ENCODE measurements at places on chromosomes 1 and 21.

DNA sequence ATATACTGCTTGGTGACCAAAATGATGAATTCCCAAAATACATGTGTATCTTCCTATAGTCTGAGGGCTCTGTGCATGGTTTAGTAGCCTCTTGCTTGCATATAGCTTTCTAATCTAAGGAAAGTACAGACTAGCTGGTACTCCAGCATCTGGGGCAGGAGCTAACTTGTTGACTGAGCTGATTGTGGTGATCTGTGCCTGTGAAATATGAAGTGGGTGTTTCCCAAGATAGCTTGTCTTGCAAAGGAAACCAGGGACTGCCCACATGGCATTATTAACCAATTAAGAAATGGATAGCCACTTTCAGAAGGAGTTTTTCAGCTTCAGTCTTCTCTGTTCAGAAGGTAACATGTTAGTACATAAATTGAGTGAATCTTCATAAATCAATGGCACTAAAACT, 219.8 kb downstream of the NEGR1 start:
- no peak for DNase-seq

DNA sequence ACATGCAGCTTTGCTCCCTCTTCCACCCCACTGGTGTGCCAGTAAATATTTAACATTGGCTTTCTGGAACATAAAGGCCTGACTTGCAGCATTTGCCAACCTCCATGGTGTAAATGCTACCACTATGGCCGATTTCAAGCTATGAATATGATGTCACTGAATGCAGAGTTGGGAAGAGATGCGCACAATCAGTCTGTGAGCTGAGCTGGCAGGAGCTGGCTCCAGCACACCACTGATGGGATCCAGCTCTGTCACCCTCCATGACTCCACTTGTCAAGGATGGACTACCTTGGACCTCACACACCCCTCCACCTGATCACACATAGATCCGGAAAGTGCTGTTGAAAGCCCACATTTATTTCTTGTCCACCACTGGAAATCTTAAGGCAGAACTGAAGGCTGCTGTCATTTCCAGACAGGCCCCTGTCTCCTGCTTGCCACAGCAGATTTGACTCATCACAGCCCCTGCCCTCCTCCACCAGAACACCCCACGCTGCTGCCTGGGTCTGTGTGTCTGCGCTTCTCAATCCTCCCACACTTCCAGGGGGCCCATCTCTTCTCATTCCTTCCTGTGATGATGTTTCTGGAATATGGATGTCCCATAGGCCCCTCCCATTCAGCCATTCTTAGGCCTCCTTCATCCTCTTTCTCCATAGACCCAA, 82.2 kb upstream of the BCAR3 start:
- no peak for DNase-seq

GRCh38 chr1:231020816-231021215, 19.2 kb downstream of the FAM89A start:
- DNase-seq: no peak

- no peak for DNase-seq
Observed at GRCh38 chr21:41170859-41171609, 3.1 kb downstream of the BACE2 start.

- no peak for DNase-seq
Observed at GRCh38 chr1:184664661-184665060, 90.0 kb downstream of the EDEM3 start.

- DNase-seq: no peak
Observed at GRCh38 chr1:222054416-222054815, 312.5 kb upstream of the DUSP10 start.

DNA sequence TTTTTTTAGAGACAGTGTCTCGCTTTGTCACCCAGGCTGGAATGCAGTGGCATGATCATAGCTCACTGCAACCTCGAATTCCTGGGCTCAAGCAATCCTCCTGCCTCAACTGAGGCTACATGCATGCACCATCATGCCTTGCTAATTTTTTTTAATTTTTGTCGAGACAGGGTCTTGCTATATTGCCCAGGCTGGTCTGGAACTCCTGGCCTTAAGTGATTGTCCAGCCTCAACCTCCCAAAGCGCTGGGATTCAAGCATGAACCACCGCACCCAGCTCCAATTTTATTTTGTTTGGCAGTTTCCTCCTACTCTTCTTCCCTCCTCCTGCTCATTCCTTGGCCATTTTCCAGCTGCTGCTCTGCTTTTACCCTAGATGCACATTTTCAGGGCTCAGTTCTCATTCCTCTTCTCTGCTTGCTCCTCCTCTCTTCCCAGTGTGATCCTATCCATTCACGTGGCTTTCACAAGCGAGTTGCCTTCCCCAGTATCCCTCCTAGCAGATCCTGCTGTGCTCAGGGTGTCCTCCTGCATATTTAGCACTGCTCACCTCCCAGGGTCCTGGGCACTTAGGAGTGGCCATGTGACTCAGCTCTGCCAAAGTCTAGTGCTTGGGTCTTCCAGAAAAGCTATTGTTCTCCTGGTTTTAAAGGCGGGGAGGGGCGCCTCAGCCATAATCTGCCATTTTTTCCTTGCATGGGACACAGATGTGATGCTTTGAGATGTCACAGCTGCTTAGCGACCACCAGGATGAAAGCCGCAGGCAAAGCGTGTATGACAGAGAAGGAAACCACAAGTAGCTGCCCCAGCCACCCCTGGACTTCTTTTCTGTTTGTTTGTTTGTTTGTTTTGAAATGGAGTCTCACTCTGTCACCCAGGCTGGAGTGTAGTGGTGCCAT, 33.7 kb downstream of the PSEN2 start:
- DNase-seq: peak; percentile 49

DNA sequence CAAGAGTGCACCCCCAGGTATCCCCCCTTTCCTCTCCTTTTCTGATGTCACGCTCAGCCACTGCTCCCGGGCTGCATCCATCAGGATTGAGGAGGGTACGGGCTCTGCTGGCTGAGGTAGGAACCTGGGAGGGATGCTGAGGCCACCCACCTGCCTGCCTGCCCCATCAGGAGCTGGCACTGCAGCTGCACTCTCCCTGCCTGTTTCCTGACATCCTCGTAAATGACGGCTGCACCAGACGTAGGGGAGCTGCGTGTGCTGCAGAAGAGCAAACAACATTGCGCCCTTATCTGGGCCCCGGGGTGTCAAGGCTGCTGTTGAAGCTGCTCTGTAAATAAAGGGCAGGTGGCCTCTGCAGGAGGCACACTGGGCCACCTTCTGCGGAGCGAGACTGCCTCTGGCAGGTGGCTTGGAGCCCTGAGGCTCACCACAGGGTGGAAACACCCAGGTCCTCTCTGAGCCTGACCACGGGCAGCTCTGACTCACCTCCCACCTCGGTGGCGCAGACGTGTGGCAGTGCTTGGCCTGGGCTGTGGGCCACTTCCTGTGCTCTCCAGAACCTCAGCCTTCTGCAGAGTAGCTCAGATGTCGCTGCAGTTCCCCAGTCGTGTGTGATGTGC, 30.9 kb downstream of the SNAP47 start:
- no peak for DNase-seq

DNA sequence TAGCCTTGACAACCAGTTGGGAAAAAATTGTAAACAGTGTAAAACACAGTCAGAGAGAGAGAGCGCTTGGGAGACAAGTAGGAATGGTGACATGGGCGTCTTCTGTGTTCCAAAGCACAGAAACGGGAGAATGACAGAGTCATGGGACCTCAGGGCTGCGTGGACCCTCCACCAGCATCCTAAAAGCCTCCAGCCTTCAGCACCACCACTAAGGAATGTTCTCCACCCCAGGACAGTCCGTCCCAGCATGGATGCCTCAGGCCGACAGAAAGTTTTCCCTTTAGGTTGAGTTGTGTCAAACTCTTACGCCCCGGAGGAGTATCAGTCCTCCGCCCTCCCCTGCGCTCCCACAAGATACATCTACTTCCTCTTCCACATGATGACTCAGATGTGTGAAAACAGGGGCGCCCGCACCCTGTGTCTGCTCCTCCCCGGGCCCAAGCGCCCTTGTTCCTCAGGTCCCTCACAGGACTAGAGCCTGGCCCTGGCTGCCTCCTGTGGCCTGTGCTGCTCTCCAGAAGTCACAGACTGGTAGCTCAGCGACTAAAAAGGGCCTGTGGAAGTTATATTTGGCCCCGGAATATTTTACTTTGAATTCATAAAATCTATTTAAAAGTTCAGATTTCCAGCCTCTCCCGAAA, 63.9 kb upstream of the EFHD2 start:
- no peak for DNase-seq

- no peak for DNase-seq
Observed at GRCh38 chr1:1359308-1359663, 931 bp upstream of the MXRA8 start.

GRCh38 chr1:14111121-14111520, 411.1 kb downstream of the PRDM2 start:
- no peak for DNase-seq

DNA sequence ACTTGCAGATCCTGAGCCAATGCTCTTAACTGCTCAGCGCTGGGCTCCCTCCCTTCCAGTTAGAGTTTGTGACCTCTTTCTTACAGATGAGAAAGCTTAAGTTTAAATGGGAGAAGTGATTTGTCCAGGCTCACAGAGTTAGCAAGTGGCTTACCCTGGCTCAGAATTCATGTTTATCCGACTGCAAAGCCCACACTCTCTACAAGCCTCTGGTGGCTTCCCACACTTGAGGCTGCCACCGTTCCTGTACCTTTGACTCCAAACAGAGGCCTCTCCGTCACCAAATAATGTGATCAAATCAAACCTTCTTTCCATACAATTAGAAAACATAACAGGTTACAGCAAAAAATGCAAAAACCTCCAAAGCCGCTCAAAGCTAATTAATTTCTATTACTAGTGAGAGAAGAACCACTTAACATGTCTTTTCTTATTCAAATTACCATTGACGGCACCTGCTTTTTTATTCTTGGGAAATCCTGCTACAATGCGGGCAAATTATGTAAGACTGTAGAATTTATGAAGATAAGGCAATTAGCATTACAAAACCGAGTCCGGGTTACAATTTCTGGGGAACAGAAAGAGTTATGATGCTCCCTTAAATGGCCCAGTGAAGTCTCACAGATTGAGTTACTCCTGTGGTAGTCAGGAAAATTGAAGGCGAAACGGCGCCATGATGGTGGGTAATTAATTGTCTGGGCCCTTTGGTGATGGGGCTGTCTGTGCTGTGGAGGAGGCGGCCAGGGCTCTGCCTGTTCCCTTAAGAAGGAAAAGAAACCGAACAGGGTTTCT, 324.3 kb upstream of the POU3F1 start:
- no peak for DNase-seq

DNA sequence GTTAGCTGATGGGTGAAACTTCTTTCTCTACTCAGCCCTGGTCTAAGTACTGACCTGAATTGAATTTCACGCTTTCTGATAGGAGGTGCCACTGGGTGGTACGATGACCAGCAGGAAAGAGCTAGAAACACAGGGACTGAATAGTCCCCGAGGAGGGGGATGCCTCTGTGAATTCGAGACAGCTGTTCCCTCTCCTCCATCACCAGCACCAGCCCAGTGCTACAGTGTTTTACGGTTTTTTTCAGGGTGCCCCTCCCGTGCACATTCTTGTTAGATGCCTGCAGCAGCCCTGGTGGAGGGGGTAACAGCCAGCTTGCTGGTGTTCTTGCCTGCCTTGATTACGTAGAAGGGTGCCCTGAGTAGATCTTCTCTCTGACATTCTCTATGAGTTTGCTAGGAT, 7.1 kb downstream of the HUNK start:
- no peak for DNase-seq

- DNase-seq: no peak
Observed at GRCh38 chr1:43039228-43040055, 80.8 kb upstream of the SLC2A1 start.
